Astrocyte (in vitro differentiated cells and primary cell): ENCODE measurements at places on chromosomes 3 and 15. TPM values are rescaled to one million over a fixed set of nuclear protein-coding genes. Genes with fewer than 3 reads are reported as not detected.

The SRGAP3 gene
- total RNA-seq, result 3.9 and 5.4 TPM in 2 replicates

The GP5 gene
- total RNA-seq, result 0.10 TPM in 1 of 2 replicates, not detected in the other

The SCG5 gene
- total RNA-seq, result 12.1 and 14.7 TPM in 2 replicates

The ANKRD63 gene
- total RNA-seq, result not detected in 2 replicates

The INSYN1 gene
- 5.2 and 9.1 TPM in 2 replicates for total RNA-seq

The TMCO5A gene
- not detected in 2 replicates for total RNA-seq

The GPR62 gene
- not detected in 2 replicates for total RNA-seq

The CMTM8 gene
- 1.6 TPM in 2 replicates for total RNA-seq

The HIGD2B gene
- total RNA-seq, result not detected in 2 replicates

The C3orf20 gene
- total RNA-seq, result 0.16 TPM in 1 of 2 replicates, not detected in the other

The TIMP4 gene
- 2.0 and 2.9 TPM in 2 replicates for total RNA-seq

The AVEN gene
- total RNA-seq, result 33.7 and 34.1 TPM in 2 replicates

The HGD gene
- total RNA-seq, result 0.52 TPM in 1 of 2 replicates, not detected in the other

The SYNM gene
- 9.7 and 10.1 TPM in 2 replicates for total RNA-seq

The SNURF gene
- 16.5 and 23.6 TPM in 2 replicates for total RNA-seq

The PLA2G4E gene
- total RNA-seq, result not detected in 2 replicates

The SLC24A5 gene
- not detected in 2 replicates for total RNA-seq

The PTPRG gene
- total RNA-seq, result 37.8 and 39.6 TPM in 2 replicates

The ARGFX gene
- not detected in 2 replicates for total RNA-seq
